ENCODE measurements at places on chromosomes 7 and 10. TPM values are rescaled to one million over a fixed set of nuclear protein-coding genes. Genes with fewer than 3 reads are reported as not detected.

POMZP3 gene
- 3.2 TPM for polyA plus RNA-seq

DNA sequence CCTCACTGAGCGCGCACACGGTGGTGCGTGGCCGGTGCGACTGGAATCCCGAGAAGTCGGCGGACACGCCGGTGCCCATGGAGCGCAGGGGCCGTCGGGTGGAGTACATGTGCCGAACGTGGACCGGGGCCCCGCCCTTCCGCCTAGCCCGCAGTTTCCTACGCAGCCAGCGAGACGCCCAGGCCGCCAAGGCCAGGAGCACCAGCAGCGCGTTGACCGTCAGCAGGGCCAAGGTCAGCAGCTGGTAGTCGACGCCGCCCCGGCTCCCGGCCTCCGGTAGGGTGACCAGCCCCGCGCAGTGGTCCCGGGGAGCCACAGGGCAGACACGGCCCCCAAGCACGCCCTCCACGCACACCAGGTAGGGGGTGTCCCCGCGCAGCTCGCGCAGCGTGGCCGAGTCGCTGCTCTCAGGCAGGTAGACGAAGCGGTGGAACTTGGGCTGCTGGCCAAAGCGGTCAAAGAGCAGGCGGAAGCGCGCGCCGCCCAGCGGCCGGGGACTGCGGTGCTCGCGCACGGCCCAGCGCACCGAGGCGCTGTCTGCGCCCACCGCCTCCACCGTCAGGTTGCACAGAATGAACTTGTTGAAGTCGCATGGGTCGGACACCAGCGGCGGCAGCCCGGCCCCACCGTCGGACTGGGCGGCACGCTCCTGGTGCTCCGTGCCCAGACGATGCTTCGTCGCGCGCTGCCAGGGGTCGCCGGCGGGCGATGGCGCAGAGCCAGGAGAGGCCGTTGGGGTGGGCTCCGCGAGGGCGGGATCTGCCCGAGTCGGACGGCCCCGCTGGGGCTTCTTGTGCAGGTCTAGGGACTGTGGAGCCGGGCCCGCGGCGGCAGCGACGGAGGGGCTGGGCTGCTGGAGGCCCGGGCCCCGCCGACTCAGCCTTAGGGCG lies 2.2 kb downstream of the TRIL start:
- DNase-seq, result peak; percentile 92

DNA sequence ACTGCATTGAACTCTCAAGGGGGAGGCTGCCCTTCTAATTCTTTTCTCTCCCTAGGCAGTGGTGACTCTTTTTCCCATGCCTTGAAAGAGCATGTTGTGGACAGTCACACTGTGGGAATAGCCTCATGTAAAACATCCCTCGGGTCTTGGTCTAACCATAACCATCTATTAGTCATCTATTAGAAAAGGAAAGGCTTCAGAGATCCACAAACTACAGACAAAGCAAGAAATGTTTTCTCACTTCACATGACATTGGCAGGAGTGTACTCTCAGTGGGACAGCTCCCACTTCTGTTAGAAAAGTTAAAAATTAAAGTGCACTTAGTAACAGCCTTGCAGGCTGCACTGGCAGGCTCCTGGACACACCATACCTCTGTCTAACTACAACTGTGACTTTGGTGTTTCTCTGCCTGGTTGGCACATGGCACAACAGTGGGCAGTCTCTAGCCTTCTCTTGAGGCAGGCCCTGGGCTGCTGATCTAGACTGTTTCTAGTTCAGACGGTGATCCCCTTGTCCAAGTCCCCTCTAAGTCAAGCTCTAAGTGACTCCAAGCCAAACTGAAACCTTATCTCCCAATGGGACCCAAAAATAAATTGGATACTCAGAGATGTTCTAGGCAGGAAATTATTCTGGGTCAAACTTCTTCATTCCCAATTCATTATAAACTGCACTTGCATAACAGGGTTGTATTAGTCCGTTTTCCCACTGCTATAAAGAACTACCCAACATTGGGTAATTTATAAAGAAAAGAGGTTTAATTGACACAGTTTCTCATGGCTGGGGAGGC lies 57.9 kb upstream of the ITGB1 start:
- DNase-seq, result no peak

CPA2 gene
- polyA plus RNA-seq, result 0.22 TPM

PTN gene
- 13.3 TPM for polyA plus RNA-seq

DNA sequence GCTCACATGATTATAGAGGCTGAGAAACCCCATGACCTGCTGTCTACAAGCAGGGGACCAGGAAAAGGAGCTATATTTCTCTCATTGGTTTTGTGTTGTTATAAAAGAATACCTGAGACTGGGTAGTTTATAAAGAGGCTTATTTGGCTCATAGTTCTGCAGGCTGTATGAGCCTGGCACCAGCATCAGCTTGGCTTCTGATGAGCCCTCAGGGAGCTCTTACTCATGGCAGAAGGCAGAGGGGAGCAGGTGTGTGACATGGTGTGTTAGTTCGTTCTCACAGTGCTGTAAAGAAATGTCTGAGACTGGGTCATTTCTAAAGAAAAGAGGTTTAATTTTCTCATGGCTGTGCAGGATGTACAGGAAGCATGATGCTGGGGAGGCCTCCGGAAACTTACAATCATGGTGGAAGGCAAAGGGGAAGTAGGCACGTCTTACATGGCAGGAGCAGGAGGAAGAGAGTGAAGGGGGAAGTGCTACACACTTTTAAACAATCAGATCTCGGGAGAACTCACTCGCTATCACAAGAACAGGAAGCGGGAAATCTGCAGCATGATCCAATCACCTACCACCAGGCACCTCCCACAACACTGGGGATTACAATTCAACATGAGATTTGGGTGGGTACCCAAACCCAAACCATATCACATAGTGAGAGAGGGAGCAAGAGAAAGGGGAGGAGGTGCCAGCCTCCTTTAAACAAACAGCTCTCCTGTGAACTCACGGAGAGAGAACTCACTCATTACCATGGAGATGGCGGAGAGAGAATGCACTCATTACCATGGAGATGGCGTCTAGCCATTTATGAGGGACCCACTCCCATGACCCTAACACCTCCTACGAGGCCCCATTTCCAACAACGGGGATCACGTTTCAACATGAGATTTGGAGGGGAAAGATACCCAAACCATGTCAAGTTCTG lies 133.4 kb downstream of the JCAD start:
- DNase-seq, result no peak

All from H1 (cell line).